ENCODE measurements at places on chromosomes 13 and 19.

DNA sequence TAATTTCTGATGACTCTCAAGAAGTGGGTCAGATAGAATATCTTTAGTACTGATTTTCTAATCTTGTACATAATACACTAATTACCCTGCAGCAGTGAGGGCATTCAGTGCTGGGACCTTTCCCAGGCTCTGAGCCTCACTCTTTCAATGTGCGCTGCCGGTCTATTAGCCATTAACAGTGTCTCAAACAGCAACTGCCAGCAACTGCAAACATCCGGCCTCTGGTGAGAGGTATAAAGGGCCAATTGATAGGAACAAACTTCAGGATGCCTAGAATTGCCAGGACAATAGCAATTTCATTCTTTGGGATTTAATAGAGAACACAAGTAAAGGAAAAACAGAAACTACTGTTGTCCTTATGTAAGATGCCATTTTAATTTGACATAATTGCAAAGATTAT, 604.4 kb upstream of the SPRY2 start:
- DNase-seq, result no peak

GRCh38 chr13:104404325-104404724, 1338.1 kb upstream of the SLC10A2 start:
- no peak for DNase-seq

GRCh38 chr19:43446746-43447489, 18.5 kb downstream of the LYPD3 start:
- DNase-seq, result no peak

GRCh38 chr19:44609219-44609618, 4.1 kb upstream of the IGSF23 start:
- DNase-seq, result no peak

DNA sequence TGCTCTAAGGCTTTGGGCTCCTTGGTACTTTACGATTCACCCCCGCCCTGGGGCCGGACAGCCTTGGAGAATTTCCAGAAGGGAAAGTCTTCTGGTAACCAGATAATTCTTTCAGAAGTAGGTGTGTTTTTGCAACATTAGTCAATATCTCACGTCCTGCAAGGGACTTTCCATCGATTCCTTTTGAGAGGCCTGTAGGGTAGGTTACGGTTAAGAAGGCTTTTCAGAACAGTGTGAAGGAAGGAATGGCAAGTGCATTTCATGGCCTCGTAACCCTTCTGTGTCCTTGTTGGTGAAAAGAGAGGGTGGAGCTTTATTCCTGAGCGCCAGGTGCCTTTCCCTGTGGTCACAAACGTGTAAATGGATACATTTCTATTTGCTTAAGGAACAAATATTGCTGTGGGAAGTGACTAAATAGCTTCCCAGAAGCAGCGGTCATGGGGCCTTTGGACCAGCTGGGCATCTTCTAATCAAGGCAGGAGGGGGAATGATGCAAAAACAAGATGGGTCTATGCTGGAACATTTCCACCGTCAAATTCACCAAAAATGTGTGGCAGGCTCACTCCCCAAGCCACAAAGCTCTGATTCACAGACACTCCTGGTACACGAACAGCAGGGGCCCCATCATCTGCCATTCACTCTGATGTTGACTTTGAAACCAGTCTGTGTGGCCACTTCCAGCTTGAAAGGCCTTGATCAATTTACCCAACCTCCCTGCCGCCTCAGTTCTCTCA, 99.2 kb downstream of the ANKRD10 start:
- DNase-seq, result no peak

- DNase-seq, result no peak
These were observed 12.8 kb downstream of the SHC2 start for GRCh38 chr19:447816-448560.

GRCh38 chr13:45220403-45220802, 19.6 kb upstream of the KCTD4 start:
- no peak for DNase-seq

GRCh38 chr13:40043764-40044163, 388.3 kb downstream of the COG6 start:
- no peak for DNase-seq

- no peak for DNase-seq
These were observed 1.7 kb downstream of the CLC start for GRCh38 chr19:39736088-39736487.

DNA sequence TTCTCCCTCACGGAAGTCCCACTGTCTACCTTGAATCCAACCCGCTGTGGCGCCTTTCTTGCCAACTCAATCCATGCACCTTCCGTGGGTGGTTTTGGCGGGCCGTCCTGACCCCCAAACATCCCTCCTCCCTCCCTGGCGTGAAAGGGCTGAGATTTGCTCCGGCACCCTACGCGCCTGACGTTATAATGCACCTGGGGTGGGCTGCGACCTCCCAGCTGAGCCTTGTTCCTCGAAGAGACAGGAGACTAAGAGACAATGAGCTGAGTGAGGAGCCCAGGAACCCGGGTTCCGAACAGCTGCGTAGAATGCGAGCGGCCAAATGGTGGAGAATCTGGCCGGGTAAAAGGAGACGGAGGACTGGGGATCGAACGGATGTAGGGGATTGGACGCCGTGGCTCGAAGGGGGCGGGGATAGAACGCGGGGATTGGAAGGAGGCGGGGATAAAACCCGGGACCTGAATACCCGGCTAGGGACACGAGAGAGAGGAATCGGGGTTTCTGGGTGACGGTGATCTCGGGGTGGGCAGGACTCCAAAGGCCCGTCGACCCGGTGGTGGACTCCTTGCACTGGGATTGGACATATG, at the start of gene CPT1C:
Gene CPT1C, plus strand, starts transcription at position 461 of the 587 bp plus-strand sequence. CDS start 1,137 bp downstream, outside the sequence.
- no peak for DNase-seq

- DNase-seq, result no peak
These were observed 53.1 kb downstream of the ARHGAP35 start for GRCh38 chr19:46913852-46914430.

- no peak for DNase-seq
These were observed 92.0 kb downstream of the DGKH start for GRCh38 chr13:42140494-42140893.

DNA sequence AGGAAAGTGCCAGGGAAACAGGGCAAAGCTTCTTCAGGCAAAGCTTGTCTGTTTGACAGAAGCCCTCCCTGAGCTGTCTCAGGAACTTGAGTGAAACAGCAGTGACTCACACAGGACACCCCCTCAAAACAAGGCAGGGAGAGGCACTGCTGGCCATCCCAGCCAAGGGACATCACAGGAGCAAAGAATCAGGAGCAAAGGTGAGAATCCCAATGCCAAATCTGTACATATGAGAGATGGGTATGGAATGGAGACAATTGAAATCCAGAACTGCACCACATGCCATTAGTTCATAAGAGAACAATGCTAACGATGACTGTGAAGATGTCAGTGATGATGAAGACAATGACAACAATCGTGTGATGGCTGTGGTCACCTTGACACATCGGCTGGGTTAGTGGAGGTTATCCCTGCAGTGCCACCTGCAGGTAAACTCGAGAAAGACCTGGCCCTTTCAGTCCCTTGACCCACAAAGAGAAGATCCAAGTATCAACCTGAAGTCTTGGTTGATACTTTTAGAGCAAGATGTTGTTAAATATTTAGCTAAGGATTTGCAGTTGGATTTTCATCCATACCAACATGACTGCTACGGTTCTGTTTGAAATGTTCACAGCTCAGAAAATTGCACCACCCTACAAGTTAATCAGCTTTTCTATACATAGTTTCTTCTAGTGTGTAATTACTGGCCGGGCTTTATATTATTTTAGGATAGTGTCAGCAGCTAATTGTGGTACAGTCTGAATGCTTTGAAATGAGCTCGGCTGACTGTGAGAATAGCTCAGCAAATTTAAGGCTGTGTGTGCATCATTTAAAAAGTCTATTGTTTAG, 42.0 kb upstream of the IPO5 start:
- DNase-seq, result no peak

DNA sequence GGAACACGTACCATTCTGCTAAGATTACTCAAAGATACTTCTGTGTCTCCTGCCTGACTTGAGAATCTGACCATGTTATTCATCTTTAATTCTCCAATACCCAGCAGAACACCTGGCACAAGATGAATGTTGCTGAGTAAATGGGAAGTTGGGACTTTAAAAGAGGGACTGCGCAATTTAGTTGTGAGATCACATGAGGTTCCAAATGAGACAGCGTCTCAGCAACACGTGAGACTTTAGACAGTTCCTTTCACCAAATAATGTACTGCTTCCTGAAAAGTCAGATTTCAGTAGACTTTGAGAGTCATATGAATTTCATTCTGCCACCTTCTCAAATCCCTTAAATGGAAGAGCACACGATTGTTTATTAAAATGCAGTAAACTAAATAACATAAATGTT, 36.7 kb downstream of the DOCK9 start:
- DNase-seq, result no peak

Measured in AG04449 (cell line).